ENCODE measurements at places on chromosomes 12 and 14.

- DNase-seq, result no peak
- H3K4me3 ChIP-seq, result no peak overlapping the region
- no peaks in the 10 kb centered on the region for H3K4me1 ChIP-seq
- no peaks in the 10 kb centered on the region for H3K27me3 ChIP-seq
Observed at GRCh38 chr14:87409393-87409792, 583.6 kb downstream of the GALC start.

- H3K27me3 ChIP-seq, result no peaks in the 10 kb centered on the region
- no peaks in the 10 kb centered on the region for H3K4me1 ChIP-seq
- no peaks in the 10 kb centered on the region for H3K36me3 ChIP-seq
- no peak overlapping the region for H3K4me3 ChIP-seq
- no peak for DNase-seq
Observed at GRCh38 chr14:42028607-42029006, 421.9 kb downstream of the LRFN5 start.

- H3K4me3 ChIP-seq, result peak overlapping the region; percentile 30
- H3K4me1 ChIP-seq, result peaks cover 14% of the 10 kb centered on the region
- H3K27ac ChIP-seq, result peak overlapping the region; percentile 69
Observed at GRCh38 chr12:50050410-50051098, 6.8 kb upstream of the ASIC1 start.

DNA sequence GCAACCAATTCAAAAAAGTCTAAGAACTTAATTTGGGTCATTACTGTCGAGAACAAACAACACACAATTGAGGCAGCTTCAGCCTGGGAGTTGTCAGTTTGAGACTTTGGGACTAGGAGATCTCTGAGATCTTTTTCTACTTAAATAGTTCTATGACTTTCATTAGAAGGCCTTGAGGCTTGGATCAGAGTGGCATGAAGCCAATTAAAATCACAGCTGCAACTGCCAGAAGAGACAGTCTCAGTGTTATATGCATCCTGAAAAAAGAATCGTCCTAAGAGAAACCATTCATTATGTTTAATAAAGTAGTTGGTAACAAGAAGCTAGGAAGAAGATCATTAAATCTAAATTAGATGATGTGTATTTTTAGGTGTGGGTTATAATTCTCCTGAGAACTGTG is 170.8 kb upstream of the RASSF8 start:
- H3K4me1 ChIP-seq, result peaks cover 11% of the 10 kb centered on the region
- DNase-seq, result no peak
- no peak overlapping the region for H3K27ac ChIP-seq
- no peaks in the 10 kb centered on the region for H3K36me3 ChIP-seq

DNA sequence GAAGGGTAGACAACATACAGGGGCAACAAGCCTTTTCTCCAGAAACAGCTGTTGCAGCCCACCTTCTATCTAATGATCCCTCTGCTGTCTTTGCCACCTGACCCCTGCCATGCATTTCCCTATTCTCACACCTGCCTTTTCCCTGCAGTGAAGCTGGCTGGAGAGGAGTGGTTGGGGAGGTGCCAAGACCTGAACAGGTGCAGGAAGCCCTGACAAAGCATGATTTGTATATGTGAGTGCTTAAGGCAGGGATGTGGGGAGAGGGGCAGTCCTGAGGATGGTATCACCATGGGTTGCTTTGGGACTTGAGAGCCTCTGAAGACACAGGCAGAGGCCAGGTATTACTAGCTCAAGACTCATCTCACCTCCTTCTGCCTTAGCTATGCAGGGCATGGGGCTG is 2.9 kb upstream of the PFDN5 start:
- DNase-seq, result no peak
- H3K4me1 ChIP-seq, result peaks cover 32% of the 10 kb centered on the region
- H3K4me3 ChIP-seq, result no peak overlapping the region
- H3K27ac ChIP-seq, result no peak overlapping the region
- peaks cover under 1% of the 10 kb centered on the region for H3K36me3 ChIP-seq

DNA sequence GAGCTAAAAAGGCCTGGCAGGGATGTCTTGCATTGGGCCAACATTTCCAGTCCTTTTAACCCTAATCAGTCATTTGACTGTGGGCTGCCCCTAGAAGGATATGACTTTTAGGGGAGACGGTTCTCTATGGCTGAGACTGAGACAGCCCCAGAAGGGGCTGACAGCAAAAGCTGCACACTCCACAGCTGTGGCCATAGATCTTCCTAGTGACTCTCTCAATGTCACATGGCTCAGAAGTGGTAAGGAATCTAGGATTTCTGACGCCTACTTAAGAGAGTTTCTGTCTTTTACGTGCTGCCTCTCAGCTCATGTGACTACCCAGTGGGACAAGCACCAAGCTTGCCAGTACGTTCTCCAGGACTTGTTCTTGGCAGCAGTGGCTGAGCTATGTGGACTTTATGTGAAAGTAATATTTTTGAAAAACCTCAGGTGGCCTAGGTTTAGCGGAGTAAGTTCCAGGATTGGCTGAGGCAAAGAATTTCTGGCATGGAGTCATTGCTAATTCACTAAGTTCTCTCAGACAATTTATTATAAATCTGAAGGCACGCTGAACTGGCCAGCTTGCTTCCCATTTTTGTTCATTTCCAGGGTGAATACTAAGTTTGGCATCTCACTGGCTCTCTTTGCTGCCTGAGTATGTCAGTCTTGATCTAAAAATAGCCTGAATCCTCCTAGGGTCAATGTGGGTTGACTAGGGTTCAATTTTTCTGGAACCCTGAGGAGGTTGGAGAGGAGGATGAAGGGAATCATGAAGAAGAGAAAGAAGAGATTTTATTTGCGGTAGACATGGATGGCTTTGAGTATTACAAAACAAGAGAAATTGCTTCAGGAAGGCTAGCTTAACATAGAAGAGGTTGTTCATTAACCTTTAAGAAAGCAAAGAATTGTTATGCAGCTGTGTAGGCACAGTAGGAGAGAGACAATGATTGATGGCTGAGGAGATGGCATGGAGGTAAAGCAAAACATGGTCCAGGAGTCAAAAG is 271.8 kb downstream of the AEBP2 start:
- no peaks in the 10 kb centered on the region for H3K27me3 ChIP-seq
- DNase-seq, result no peak
- H3K27ac ChIP-seq, result no peak overlapping the region

DNA sequence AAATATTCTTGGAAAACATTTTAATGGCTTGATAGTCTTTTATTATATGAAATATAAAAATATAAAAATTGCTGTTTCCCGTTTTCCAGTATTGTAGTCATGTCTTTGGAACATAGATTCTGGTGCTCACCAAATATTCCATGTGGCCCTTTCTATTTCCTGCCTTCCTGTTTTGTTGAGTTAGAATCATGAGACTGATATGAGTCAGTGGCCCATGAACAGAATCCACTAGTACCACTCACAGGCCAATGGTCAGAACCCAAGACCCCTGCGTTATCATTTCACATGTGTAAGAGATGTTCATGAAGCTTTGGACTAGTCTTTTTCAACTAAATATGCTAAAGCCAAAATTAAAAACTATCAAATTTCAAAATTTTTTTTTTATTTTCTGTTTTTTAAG is 56.9 kb downstream of the BICD1 start:
- DNase-seq, result no peak
- H3K27ac ChIP-seq, result no peak overlapping the region
- H3K36me3 ChIP-seq, result no peaks in the 10 kb centered on the region
- no peaks in the 10 kb centered on the region for H3K4me1 ChIP-seq

DNA sequence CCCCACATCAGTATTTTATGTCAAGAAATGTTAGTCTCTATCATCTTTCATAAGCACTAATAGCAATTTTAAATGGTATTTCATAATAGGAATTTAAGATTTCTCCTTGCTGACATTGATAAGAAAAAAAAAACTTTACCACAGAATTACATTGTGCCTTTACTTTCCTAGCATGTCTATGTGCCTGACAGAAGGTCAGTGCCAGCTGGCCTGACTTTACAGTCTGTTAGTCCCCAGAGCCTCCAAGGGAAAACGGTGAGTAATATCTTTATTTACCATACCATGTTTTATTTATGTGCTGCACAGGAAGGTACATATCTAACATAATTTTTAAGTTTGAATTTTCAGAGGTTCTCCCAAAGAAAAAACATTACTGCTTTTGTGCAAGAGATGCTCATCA is 152.0 kb upstream of the AEBP2 start:
- no peaks in the 10 kb centered on the region for H3K4me1 ChIP-seq
- H3K4me3 ChIP-seq, result no peak overlapping the region
- H3K27me3 ChIP-seq, result no peaks in the 10 kb centered on the region
- no peak for DNase-seq
- peaks cover 15% of the 10 kb centered on the region for H3K36me3 ChIP-seq

GRCh38 chr14:105043641-105044040 is 21.6 kb downstream of the GPR132 start:
- H3K27me3 ChIP-seq, result no peaks in the 10 kb centered on the region
- H3K27ac ChIP-seq, result no peak overlapping the region
- H3K36me3 ChIP-seq, result no peaks in the 10 kb centered on the region
- H3K4me1 ChIP-seq, result no peaks in the 10 kb centered on the region
- H3K4me3 ChIP-seq, result no peak overlapping the region

DNA sequence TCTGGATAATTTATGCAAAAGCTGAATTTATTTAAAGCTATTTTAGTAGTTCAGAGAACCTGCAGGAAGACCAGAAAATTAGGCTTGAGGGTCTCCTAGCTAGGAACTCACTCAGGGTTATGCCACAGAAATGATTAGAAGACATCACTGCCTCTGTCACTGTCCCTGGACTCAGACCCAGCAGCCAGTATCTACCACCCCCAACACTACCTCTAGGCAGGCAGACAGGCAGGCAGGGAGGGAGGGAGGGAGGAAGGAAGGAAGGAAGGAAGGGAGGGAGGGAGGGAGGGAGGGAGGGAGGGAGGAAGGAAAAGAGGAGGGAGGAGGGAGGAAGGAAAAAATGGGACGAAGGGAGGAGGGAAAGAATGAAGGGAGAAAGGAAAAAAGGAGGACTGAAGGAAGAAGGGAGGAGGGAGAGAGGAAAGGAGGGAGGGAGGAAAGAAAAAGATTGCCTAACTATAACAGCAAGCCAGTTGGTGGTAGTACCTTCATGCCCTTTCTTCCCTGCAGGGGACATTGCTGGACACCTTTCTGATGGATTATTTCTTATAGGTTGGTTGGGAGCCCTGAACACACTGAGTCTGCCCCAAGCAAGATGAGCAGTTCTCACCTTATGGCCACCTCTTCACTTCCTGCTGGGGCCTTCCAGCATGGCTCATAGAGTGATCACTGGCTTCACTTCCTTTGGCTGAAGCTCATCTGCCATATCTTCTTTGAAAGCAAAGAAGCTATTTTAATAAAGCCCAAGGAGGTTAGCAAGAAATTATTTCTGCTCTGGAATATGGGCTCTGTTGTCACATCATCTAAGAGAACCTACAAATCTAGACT is 49.7 kb downstream of the KICS2 start:
- H3K4me3 ChIP-seq, result no peak overlapping the region
- no peak overlapping the region for H3K27ac ChIP-seq
- DNase-seq, result no peak
- no peaks in the 10 kb centered on the region for H3K36me3 ChIP-seq

DNA sequence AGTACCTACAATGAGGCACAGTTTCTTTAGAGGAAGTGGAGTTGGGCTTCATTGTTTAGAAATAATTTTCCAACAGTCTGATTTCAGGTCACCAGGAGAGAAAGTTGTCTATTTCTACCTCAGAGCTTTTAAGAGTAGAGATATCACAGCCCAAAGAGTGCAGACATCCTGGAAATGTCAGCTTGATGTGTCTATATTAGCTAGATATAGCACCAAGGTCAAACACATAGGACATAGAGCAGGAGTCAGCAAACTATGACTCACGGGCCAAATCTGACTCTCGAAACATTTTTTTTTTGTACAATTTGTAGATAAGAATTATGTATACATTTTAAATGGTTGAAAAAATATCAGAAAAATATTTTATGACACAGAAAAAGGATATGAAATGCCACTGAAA is 53.7 kb downstream of the KCNC2 start:
- no peak for DNase-seq
- no peaks in the 10 kb centered on the region for H3K4me1 ChIP-seq
- H3K4me3 ChIP-seq, result no peak overlapping the region
- no peaks in the 10 kb centered on the region for H3K27me3 ChIP-seq
- no peaks in the 10 kb centered on the region for H3K36me3 ChIP-seq

DNA sequence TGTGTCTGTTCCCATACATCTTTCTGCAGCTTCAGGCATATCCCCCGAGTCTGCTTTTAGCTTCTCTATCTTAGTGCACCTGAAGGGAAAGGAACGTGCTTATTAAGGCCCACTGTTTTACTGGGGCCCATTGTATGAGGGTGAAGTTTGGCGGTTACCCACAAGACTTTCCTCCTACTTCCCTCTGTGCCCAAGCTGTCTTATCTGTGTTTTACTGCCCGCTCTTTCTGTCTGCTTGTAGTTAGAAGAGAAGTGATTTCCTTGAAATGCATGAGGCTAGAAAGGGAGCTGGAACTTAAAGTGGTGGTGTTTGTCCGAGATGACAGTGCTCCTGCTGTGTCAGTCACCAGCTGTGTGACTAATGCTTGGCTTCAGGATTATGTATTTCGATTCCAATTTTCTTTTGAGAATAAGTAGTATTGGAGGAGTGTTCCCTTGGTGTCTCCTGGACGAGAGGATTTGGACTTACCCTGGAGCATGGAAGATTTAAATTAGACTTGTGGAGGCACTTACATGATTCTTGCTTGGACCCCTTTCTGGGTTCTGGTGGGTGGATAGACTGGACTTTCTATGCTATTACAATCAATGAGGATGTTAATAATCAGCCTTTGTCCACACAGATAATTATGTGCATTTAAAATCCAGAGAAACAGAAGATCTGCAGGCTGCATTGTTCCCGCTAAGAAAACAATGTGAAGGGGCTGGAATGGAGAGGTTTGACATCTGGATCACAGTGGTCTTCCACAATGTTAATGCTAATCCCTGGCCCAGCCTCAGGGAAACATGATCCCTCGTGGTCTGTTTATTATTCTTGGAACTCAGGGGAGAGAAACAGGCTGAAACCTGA is 13.9 kb upstream of the KRT86 start:
- no peaks in the 10 kb centered on the region for H3K36me3 ChIP-seq
- peaks cover 10% of the 10 kb centered on the region for H3K4me1 ChIP-seq
- H3K4me3 ChIP-seq, result no peak overlapping the region
- H3K27ac ChIP-seq, result no peak overlapping the region
- no peak for DNase-seq
- no peaks in the 10 kb centered on the region for H3K27me3 ChIP-seq

DNA sequence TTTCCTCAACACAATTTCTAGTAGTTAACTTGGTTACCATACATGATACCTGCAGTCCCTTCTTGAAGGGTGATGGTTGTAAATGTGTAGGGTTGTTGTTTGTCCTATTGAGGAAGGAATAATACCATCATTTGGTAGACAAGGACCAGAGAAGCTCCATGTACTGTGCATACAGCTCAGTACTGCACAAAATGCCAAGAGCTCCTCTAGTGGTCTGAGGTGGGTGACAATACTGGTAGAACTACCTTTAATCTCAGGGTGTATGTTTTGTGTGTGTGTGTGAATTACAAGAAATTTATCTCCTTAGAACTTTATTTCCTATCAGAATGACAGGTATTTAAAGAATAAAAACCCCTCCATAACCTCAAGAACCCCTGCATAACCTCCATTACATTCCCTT is 575.3 kb downstream of the TMTC2 start:
- H3K36me3 ChIP-seq, result no peaks in the 10 kb centered on the region
- H3K4me3 ChIP-seq, result no peak overlapping the region
- H3K4me1 ChIP-seq, result no peaks in the 10 kb centered on the region
- no peak for DNase-seq
- no peak overlapping the region for H3K27ac ChIP-seq
- H3K27me3 ChIP-seq, result no peaks in the 10 kb centered on the region

GRCh38 chr12:3081886-3082285 is 4.7 kb downstream of the TSPAN9 start:
- no peak for DNase-seq
- no peak overlapping the region for H3K27ac ChIP-seq
- H3K4me1 ChIP-seq, result peaks cover 56% of the 10 kb centered on the region
- no peak overlapping the region for H3K4me3 ChIP-seq

Measured in vagina (tissue), 2 donors.